PC-9 (cell line): ENCODE measurements at places on chromosomes 6 and 20.

DNA sequence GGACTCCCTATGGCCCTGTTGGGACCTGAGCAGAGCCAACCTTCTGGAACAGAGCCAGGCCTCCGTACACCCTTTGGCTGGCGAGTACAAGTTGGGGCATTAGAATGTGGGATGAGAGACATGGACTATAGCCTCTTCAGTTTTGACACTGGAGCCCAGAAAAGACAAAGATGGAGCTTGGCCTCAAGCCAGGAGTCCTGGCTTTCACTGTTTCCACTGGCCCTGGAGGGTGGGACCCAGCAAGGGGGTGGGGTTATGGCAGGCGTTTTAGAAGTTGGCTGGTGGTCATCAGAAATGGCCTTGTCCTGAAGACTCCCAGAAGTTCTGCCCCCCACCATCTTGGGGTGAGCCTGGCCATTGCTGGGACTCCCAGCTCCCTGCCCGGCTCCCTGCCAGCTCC is 21.8 kb downstream of the ITPR3 start:
- DNase-seq: no peak

- DNase-seq: peak; percentile 88
Measured at GRCh38 chr20:44083220-44083933, 103.6 kb downstream of the JPH2 start.

DNA sequence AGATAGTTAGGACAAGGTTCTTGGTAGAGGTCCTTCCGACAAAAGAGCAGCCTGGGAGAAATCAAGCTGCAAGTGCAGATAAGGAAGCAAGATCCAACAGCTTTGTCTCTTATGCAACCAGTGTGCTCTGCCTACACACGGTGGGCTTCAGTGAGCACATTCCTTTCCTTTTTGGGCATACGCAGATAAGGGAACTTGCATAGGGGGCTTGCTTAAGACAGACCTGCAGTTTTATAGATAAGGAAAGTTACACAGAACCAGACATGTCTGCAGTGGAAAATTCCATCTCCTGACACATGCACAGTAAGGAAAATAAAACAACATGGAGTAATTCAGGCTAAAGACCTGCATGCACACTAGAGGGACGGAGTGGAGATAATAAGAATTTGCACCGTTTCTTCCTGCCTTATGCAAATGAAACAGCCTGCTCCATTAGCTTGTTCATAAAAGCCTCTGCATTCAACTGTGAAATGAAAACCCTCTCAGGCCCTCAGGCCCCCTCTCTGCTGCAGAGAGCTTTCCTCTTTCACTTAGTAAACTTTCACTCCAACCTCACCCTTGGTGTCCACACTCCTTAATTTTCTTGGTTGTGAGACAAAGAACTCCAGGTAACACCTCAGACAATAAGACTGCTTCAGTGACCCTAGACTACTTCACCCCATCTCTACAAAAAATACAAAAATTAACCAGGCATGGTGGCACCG is 97.5 kb upstream of the MYLIP start:
- no peak for DNase-seq

GRCh38 chr6:83505356-83505755 is 7.0 kb upstream of the PRSS35 start:
- no peak for DNase-seq

GRCh38 chr6:167272696-167273379 is 18.3 kb upstream of the UNC93A start:
- DNase-seq: no peak

DNA sequence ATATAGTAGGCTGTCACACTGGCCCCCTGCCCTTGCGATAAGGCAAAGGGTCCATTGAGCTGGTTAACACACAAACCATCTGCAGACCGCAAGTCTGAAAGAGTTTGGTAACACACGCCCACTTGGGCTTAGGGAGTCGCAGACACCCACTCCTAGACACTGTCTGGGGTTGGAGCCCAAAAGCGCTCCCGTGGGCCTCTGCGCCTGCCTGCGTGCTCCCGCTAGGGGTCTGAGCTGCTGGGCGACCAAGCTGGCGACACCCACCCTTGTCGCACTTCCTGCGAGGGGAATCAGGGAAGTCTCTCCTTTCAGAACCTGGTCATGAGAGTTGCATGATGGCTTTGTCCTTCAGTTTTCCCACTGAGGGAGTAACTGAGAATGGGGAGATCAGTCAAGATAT is 653.0 kb downstream of the HTR1B start:
- DNase-seq: no peak

DNA sequence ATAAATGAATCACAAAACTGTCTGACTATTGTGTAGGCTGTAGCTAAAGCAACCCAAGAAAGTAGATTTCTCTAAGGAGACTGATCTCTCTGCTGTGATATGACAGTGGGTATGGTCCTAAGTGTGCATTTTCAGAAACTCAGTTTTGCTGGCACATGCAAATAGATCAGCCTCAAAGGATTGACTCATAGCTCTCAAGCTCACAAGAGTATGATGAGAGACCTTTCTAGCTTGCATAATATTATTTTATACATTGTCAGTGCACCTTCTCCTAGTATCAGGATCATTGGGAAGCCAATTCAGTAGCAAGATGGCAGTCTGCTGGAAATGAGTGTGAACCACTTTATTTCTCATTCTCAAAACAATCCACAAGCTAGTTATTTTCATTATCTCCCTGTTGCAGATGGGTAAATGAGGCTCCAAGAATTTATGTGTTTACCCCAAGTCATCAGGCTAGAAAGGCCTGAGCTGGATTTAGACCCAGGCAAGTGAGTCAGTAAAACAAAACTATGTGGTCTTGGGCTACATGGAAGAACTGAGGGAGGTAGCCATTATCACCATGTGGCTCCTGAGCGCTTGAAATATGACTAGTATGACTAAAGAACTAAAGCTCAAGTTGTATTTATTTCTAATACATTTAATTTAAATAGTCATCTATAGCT is 27.9 kb upstream of the PLCB4 start:
- no peak for DNase-seq
